ENCODE measurements at places on chromosomes 1 and 21.

GRCh38 chr1:34744851-34745250 is 10.0 kb upstream of the GJB5 start:
- DNase-seq = no peak

- DNase-seq = no peak
Observed at GRCh38 chr1:208445758-208446203, 201.6 kb upstream of the PLXNA2 start.

DNA sequence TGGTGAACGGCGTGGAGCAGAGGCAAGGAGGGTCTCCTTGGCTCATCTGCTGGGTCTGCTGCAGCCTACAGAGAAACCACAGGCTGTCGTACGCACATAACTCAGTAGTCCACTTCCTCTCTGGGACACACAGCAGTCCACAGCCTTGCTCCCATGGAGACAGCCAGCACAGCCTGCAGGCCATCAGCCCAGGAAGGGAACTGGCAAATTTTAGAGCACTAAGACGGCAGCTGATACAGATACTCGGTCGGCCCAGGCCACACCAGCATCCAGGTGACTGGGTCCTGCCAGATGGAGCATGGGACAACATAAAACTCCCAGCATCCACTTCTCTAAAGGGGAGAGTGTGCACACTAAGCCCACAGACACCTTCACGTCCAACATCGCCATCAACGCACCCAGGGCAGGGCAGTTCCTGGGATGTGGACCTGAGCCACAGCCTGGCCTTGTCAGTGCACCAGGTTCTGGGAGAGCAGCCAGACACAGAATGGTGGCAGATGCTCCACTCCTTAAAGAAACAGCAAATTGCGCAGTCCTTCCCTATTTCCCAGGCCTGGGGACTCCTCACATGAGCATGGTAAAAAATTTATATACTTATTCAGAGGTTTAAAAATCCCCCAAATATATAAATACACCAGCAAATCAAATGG is 247.1 kb upstream of the RAB4A start:
- no peak for DNase-seq

- no peak for DNase-seq
Observed at GRCh38 chr1:208029381-208030287, 118.7 kb upstream of the CD34 start.

DNA sequence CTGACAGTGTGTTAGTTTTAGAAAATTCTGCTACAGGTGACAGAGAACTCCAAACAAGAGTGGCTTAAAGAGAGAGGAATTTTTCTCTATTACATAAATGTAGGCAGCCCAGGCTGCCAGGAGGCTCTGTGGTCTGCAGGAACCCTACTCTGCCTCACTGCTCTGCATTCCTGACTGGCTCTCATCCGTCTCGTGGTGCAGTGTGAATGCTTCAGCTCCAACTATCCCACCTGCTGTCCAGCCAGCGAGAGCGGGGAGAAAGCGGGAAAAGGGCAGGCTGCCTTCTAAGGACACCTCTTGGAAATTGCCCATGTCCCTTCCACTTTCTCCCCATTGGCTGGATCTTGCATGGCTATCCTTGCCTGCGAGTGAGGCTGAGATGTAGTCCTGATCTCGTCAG is 131.3 kb downstream of the PEX14 start:
- DNase-seq = no peak

- no peak for DNase-seq
Observed at GRCh38 chr1:240577095-240577494, 34.9 kb downstream of the GREM2 start.

- DNase-seq = no peak
Observed at GRCh38 chr1:54850737-54851136, 36.3 kb downstream of the DHCR24 start.

DNA sequence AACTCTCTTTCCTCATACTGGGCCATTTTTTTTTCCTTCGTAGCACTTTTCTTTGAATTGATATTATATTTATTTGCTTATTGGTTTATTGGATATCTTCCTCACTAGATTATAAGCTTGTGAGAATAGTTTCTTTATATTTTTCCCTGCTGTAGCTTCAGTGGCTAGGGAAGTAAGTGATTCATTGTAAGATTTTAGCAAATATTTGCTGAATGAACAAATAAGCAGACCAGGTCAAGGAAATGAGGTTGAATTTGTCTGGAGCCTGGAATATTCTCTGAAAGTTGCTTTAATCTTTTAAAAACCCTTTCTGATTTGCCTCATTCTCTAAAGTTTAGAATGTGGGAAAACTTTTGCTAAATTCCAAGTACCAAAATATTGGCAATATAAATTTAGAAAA is 80.2 kb downstream of the RABGAP1L start:
- no peak for DNase-seq

DNA sequence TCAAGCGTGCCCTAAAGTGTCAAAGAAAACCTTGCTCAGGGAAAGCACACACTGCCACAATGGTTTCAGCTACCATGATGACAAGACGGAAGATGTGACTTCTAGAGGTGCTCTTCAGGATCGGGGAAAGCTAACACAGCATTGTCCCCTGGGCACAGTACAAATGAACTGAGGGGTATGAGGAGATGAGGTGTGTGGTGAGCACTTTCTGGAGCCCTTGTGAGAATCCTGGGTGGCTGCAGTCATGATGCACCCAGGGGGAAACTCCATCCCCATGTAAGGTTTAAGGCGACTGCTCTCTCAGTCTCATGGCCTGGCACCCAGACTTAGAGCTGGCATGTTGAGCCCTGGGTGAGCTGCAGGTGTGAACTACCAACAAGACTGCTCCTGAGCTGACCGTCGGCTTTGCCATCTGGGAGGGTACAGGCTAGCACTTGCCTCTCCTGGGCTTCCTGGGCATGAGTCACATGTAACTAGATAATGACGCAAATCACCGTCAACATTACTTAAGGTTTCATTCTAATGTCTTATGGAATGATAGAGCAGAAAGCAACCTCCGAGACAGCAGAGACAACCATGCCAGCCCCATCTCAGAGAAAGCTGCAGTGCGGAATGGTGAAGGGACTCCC is 144.6 kb downstream of the CLIC6 start:
- DNase-seq = no peak

DNA sequence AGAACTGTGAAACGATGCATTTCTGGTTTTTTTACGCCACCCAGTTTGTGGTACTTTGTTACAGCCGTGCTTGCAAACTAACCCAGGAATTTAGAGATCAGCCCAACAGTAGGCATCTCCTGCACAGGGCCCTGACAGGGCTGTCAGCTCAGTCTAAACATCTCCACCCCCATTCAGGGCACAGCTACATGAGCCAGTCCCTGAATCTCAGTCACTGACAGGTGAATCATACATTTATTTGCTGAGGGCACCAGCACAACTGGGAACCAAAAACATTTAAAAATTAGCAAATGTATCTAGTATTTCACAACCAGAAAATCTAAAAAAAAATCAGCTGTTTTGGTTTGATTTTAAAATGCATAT is 30.7 kb downstream of the PRDX6 start:
- DNase-seq = no peak

DNA sequence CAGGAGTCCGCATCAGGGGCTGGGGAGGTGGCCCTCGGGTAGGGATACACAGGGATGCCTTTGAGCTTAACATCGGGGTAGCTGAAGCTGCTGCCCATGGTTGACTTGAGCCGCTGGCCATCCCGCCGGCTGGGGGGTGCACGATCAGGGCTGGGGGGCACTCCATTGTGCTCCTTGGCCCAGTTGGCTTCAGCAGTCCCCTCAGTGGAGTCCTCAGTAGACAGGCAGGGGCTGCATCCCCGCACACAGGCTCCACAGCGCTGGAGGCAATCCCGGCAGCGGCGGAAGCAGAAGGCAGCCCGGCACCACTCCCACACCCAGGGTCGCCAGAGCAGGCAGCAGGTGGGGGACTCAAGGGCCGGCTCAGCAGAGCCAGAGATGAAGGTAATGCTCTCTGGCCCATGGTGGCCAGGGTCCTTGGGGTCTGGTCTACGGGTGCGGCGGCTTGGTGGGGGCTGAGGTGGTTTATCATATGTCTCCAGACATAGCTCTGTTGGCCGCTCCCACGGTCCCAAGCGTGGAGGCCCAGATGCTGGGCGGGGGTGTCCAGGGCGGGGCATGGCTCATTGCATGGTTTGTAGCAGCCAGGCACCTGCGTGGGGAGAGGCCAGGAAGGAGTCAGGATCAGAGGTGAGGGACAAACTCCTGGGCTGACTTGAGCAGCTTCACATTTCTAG is 8.3 kb downstream of the KDF1 start:
- DNase-seq = no peak

GRCh38 chr1:185864889-185865517 is 130.8 kb downstream of the HMCN1 start:
- no peak for DNase-seq

- no peak for DNase-seq
Observed at GRCh38 chr1:176785791-176786190, 322.8 kb downstream of the PAPPA2 start.

DNA sequence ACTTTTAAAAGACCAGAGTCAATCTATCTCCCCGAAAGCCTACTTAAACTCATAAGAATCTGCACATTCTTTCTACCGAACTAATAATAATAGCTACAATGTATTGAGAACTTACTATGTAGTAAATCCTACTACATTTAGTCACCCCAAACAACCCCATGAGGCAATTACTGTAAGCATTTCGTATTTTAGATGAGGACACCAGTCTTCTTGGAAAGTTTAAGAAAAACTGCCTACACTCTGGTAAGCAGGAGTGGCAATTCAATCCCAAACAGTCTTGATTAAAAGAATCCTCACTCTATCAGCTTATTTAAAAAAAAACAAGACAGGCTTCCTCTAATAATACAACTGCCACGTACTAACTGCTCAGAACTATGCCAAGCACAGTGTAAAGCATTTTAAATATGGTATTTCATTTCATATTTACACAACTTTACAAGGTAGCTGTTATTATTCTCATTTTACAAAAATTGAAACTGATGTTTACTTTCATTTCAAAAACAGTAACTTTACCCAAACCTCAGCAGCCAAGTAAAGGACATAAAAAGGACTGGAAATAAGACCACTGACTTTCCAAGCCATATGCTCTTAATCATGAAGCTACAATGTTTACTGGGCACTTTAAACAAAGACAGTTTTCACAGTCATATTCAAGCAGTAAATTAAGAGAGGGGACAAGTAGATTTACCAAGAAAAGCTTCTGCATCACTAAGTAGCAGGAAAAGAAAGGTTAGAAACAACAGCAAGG is 13.9 kb downstream of the ARID4B start:
- DNase-seq = no peak

- no peak for DNase-seq
Observed at GRCh38 chr1:26541431-26541815, 11.9 kb downstream of the RPS6KA1 start.

- no peak for DNase-seq
Observed at GRCh38 chr1:170668209-170669106, 4.5 kb downstream of the PRRX1 start.

DNA sequence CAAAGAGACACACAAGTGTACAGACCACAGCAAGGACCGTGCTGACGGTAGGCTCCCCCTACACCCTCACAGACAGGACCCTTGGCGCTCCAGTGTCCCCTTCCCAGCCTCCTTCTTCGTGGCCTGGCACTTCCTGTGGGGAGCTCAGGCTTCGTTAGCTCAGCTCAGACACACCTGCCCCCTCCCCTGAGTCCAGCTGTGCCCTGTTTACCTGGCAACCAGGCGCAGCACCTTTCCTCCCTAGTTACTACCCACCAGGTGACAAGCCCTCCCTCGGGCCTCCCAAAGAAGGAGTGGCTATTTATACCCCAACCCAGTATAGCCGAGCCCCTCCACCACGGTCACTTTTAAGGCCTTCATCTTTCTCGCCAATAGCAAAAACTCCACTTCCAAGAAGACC is 4.7 kb downstream of the CELF3 start:
- DNase-seq = no peak

- DNase-seq = no peak
Observed at GRCh38 chr1:13487143-13487868, 26.5 kb downstream of the LRRC38 start.

DNA sequence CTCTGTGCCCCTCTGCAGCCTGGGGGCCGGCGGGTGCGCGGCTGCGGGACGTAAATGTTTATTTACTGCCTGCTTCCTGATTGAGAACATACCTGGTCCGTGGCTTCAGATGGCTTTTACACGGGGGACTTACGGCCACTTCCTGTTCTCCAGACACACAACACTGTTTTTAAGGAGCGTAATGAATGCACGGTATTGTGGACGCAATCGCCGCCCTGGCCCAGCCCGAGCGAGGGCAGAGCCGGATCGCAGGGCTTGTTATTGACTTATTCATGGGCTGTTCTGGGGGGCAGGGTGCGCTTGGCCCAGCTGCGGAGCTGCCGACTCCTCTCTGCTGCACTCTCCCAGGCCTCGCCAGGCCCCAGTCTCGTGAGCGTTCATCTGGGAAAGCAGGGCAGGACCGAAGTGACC is 52.8 kb upstream of the ACTRT2 start:
- DNase-seq = no peak

DNA sequence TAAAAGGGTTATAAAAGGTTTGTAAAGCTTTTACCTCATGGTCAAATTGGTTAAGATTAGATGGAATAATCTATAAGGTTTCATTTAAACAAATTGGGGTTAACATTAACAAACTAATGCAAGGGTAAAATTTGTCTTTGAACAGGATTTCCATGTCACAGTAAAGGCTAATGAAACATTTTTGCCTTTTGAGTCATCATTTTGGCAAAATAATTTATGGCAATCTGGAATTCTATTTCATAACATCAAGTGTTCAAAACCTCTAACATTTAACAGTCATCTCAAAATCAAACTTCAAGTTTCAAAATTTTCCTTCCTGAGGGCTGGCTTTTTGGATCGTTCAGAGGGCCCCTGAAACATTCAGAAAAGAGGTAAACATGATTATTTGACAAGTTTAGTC is 6.6 kb upstream of the CD46 start:
- DNase-seq = no peak

GRCh38 chr1:30253807-30254440 is 469.5 kb downstream of the MATN1 start:
- no peak for DNase-seq

DNA sequence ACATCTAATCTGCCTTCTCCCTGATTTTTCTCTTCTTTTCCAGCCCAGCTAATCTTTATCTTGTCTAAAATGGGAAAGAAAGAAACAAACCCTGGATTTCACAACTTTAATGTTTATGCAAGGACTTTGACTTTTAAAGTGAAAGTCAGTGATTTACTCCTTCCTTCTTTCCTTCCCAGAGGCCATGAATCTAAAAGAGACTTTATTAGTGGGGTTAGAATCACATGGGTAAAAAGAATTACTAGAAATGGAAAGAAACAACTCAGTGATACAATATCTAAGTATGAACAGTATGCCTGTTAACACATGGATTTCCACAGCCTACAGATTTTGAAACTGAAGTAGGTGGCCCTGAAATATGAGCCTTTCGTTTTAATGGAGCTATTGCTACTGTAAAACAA is 59.8 kb upstream of the KCNK2 start:
- DNase-seq = no peak

DNA sequence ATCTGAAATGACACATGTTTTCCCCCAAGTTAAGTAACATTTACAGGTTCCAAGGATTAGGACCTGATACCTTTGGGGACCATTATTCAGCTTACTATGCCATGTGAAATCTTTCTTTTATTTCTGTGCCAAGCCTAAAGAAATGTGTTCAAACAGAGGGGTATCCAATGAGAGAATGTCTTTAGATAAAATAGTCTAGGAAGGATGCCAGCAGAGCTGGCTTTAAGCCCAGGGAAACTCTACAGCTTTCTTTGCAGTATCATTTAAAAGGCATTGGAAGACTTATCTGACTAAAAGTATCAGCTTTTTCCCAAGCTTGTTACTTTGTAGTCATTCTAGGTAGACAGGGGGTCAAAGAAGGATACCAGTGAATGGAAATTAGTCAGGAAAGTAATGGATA is 860.4 kb downstream of the PLA2G4A start:
- no peak for DNase-seq
